H4 (cell line): ENCODE measurements at places on chromosomes 12 and 14.

GRCh38 chr14:96135285-96135684 lies 69.4 kb upstream of the BDKRB2 start:
- peak; percentile 54 for DNase-seq

DNA sequence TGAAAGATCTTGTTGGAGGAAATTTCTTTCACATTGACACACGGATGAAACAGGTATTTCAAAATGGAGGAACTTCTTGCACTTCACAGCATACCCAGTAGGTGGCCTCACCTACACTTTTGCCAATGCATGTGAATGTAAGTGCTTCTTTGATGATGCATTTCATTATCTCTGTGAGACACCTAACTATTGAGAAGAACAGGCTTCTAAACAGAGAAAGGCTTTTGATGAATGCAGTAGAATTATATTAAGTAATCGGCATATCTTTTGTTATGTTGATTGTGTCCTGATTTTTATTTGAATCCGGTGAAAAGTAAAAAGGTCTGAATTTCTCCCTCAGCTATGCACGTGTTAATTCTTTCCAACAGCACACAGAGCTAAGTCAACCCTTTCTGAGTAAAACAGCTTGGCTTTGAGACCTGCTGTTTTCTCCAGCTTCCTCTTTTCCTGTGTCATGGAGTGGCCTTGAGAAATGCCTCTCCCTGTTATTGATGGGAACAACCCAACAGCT lies 399.0 kb downstream of the NAV3 start:
- peak; percentile 49 for DNase-seq

- DNase-seq, result no peak
Observed at GRCh38 chr14:90451443-90451842, 54.6 kb downstream of the CALM1 start.

GRCh38 chr12:108798551-108799221 lies 58.7 kb downstream of the SSH1 start:
- no peak for DNase-seq

DNA sequence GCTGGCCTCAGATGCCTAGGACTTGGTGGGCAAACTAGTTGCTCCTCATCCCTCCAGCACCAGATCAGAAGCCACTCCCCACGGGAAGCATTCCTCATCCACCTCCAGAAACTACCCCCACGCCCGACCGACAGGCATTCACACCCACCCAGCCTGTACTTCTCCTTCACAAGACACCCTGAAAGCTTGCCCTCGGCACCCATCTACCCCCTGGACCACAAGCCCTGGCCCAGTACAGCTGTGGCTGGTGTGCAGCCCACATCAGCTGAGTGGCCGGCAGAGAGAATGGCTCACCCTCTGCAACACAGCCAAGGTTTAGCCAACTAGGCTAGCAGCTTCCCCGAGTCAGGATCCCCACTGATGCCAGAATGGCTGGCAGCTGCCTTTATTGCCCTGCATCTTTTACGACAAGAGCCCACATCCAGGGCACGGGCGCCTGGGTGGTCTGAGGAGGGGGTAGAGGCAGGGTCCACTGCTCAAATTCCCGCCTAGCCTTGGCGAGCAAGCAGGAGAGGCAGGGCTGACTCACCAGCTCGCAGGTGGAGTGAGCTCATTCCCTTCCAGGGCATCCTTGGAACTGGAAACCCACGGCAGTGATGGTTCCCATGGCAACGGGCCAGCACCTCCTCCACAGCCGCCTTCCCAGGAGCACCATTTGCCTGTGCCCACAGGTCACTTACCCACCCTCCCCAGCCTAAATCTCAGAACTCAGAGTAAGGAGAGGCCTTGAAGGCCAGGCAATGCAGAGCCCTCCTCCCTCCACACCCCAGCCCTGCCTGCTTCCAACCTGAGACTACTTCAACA lies 17.1 kb downstream of the ACTN1 start:
- DNase-seq, result peak; percentile 73

DNA sequence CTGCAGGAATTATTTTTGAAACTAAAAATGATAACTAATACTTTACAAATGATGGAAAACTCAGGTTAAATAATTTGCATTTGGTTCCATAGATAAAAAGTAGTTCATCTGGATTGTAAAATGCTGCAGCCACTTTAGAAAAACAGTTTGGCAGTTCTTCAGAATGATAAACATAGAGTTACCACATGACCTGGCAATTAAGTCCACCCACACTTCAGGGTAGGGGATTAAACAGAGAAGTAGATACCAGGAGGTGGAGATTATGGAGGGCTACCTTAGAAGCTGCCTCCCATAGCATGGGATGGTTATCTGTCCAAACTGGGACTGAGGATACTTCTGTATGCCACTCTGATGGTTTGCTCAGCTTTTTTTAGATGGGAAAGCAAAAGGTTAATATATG lies 22.2 kb downstream of the ARF6 start:
- DNase-seq, result no peak

- no peak for DNase-seq
Observed at GRCh38 chr12:98110536-98110935, 404.9 kb upstream of the TMPO start.

GRCh38 chr14:24032727-24033418 lies 18.9 kb upstream of the CARMIL3 start:
- DNase-seq, result peak; percentile 38

DNA sequence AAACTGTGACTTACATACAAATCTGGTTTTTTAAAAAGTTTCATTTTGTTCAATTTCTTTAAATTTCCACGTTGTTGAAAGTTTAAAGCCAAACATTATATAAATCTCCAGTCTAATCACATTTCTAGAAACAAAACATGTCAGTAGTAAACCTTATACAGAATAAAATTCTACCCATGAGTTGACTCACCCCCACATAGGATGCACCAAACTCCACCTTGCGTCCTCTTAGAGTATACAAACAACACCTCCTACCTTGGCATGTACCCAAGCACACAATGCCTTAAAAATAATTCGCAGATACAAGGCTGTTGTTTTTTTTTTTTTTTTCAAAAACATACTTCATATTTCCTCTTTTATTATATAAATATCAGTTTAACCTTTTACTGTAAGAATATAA lies 3.3 kb downstream of the FBXL14 start:
- DNase-seq, result peak; percentile 58

GRCh38 chr12:44476683-44477082 lies 399.4 kb downstream of the NELL2 start:
- no peak for DNase-seq

GRCh38 chr12:65529771-65530435 lies 251.4 kb downstream of the MSRB3 start:
- DNase-seq, result no peak

GRCh38 chr14:89504091-89504490 lies 87.1 kb upstream of the FOXN3 start:
- DNase-seq, result no peak

- DNase-seq, result no peak
Observed at GRCh38 chr12:49556391-49557186, 11.4 kb downstream of the MCRS1 start.

- DNase-seq, result no peak
Observed at GRCh38 chr12:84408936-84409335, 503.7 kb downstream of the SLC6A15 start.

- DNase-seq, result no peak
Observed at GRCh38 chr12:65152596-65152995, 16.8 kb upstream of the LEMD3 start.

DNA sequence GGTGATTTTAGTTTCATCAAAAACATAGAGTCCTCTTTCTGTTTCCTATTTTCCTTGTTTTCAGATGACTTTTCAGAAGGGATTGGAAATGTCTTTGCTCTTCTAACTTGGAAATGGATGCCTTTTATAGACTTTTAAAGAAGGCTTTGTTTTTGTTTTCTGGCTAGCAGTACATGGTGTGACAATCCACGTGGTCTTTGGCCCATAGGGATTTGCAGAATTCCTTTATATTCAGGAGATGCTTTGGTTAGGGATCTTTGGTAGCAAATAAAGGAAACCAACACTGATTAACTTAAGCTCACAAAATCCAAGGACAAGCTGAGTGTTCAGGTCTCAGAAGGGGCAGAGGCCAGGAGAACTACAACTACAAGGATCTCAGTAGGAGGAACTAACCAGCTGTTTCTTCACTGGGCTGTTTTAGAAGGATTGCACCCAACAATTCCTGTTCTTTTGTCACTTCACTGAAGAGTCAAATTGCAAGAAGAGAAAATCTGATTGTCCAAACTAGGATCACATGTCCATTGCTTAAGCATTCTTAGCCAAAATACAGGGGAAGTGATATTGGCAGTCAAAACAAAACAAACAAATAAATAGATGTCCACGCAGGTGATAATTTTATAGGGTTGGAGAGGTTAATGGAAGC lies 58.6 kb upstream of the MANSC4 start:
- no peak for DNase-seq

DNA sequence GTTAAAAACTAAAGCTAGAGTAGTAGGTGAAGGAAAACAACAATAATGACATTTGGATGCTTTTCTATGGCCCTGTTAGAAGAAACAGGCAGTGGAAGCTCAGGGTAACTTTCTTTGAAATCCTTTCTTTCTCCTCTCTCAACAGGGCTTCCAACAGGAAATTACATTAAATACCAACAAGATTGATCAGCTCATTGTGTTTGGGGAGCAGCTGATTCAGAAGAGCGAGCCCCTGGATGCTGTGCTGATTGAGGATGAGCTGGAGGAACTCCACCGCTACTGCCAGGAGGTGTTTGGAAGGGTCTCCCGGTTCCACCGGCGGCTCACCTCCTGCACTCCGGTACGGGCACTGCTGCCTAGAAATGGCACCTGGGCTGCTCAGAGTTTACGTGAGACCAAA lies 81.5 kb downstream of the ESR2 start:
- DNase-seq, result no peak

DNA sequence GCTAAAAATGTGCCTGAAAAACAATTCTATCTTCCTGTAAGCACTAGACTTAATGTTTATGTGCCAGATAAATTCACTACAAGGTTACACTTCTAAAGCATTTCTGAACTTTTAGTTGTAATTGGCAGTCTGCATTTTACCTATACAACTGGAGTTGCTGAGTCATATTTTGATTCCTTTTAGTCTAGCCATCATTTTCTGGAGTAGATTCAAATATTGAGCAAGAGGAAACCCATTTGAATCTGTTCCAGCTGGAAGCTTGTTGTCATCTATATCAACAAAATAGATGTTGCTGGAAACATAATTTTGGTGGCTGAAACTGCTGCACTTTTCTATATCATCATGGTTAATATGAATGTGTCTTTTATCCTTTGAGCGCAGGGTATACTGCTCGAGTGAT lies 122.2 kb upstream of the CCDC175 start:
- peak; percentile 28 for DNase-seq

GRCh38 chr12:113207613-113208040 lies 13.6 kb upstream of the TPCN1 start:
- no peak for DNase-seq

DNA sequence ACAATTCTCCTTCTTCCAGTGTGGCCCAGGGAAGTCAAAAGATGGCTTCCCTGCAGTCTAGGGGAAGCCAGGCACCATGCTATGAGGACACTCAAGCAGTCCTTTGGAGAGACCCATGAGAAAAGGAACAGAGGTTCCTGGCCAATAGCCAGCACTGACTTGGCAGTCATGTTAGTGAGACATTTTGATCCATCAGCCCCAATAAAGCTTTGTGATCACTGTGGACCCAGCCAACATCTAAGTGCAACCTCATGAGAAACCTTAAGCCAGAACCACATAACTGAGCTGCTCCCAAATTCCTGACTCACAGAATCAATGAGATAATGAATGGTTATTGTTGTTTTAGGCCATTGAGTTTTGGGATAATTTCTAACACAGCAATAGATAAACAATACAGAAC lies 51.0 kb upstream of the NAP1L1 start:
- DNase-seq, result no peak

DNA sequence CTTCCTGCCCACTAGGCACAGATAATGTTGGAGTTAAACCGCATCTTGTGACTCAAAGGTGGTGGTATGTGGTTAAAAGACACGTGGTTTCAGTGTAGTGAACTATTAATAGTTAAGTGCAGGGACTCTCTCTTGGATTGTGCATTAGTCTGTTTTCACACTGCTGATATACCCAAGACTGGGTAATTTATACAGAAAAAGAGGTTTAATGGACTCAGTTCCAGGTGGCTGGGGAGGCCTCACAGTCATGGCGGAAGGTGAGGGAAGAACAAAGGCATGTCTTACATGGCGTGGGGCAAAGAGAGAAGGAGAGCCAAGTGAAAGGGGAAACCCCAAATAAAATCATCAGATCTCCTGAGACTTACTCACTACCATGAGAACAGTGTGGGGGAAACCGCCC lies 362.3 kb downstream of the GLT1D1 start:
- DNase-seq, result no peak

DNA sequence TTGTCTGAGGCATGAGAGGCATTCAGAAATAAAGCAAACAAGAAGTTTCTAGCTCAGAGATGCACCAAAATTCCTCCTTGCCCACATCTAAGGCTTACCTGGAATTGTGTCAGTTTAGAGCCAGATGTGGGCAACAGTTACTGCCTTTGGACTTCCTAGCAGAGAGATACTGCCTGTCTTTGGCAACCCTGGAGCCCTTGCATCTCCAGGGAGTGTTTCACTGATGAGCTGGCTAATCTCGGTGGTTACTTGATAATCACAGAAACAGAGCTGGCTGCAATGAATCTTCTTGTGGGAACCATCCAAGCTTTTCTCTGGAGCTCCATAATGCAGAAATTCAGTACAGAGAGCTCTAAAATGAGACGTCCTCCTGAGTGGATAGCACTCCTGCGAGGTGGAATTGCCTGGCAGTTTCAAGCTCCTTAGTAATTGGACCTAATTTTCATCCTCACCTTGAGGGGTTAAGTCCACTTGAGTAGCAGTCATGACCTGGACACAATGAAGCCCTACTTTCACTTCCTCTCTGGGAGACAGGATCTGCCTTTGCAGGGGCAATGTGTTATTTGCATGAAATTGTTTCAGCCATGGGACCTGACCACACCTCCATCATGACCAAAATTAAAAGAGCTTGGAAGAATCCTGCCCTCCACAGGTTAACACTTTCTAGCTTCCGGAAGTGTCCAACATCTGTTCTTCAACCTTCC lies 108.8 kb upstream of the ARHGAP5 start:
- DNase-seq, result no peak

GRCh38 chr14:77141214-77142004 lies at the start of gene ZDHHC22:
TSS of gene ZDHHC22 (minus strand) at chr14:77141791. CDS start at chr14:77139738, 2,053 bp downstream.
- DNase-seq, result no peak

GRCh38 chr14:69955855-69956845 lies 76.9 kb downstream of the SMOC1 start:
- DNase-seq, result no peak

GRCh38 chr14:22179190-22179589 lies 409.8 kb downstream of the DAD1 start:
- DNase-seq, result no peak

- DNase-seq, result peak; percentile 10
Observed at GRCh38 chr12:77615332-77615731, 215.4 kb upstream of the NAV3 start.
